ENCODE measurements at places on chromosomes 3 and 15. TPM values are rescaled to one million over a fixed set of nuclear protein-coding genes. Genes with fewer than 3 reads are reported as not detected.

- H3K4me1 ChIP-seq: peaks cover 26% of the 10 kb centered on the region
- H3K36me3 ChIP-seq: no peaks in the 10 kb centered on the region
- H3K27ac ChIP-seq: peak overlapping the region; percentile 95
Measured at GRCh38 chr3:172260381-172260780, 187.9 kb downstream of the GHSR start.

P2RY1 gene
- polyA plus RNA-seq: 0.13 TPM

TMEM212 gene
- polyA plus RNA-seq: not detected

DNA sequence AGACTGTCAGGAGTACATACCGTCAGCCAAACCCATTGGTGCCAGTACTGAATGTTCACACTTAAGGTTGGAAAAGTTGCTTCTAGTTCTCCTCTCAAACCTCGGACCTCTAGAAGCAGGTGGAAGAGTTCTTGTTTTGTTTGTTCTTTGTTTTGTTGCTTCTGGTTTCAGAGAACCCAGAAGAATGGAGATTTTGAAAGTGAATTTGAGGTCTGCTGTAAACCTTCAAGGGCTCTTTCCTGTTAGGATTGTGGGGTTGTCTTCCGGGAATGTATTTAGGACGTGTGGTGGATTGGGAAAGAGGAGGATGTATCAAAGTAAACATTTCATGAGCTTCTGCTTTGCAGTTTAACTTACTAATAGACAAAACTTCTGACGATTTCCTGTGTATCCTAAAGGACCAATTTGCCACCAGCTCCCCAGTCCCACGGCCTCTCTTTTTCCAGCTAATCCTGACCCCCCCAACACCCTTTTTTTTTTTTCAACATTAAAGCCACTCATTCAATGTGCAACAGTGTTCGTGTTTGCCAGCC, 50.3 kb downstream of the FILIP1L start:
- peaks cover 17% of the 10 kb centered on the region for H3K4me1 ChIP-seq
- no peak overlapping the region for H3K4me3 ChIP-seq
- no peak overlapping the region for H3K27ac ChIP-seq
- H3K36me3 ChIP-seq: no peaks in the 10 kb centered on the region
- DNase-seq: no peak
- H3K27me3 ChIP-seq: no peaks in the 10 kb centered on the region

DNA sequence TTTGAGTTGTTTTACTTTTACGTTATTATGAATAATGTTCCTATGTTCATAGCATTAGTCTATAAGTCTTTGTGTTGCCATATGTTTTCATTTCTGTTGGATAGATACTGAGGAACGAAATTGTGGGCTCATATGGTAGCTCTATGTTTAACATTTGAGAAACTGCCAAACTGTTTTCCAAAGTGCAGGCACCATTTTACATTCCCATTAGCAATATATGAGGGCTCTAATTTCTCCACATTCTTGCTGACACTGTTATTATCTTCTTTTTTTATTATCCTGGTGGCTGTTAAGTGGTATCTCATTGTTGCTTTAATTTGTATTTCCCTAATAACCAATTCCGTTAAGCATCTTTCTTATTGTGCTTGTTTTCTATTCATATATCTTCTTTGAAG, 1.8 kb upstream of the PIK3R4 start:
- H3K4me3 ChIP-seq: no peak overlapping the region
- no peak for DNase-seq
- H3K27me3 ChIP-seq: no peaks in the 10 kb centered on the region
- H3K4me1 ChIP-seq: peaks cover 6% of the 10 kb centered on the region
- H3K36me3 ChIP-seq: no peaks in the 10 kb centered on the region

GSK3B gene
- 4.5 TPM for polyA plus RNA-seq

- H3K4me3 ChIP-seq: no peak overlapping the region
- DNase-seq: no peak
Measured at GRCh38 chr3:112260563-112260962, 33.5 kb downstream of the SLC9C1 start.

ERICH6 gene
- polyA plus RNA-seq: not detected

DNA sequence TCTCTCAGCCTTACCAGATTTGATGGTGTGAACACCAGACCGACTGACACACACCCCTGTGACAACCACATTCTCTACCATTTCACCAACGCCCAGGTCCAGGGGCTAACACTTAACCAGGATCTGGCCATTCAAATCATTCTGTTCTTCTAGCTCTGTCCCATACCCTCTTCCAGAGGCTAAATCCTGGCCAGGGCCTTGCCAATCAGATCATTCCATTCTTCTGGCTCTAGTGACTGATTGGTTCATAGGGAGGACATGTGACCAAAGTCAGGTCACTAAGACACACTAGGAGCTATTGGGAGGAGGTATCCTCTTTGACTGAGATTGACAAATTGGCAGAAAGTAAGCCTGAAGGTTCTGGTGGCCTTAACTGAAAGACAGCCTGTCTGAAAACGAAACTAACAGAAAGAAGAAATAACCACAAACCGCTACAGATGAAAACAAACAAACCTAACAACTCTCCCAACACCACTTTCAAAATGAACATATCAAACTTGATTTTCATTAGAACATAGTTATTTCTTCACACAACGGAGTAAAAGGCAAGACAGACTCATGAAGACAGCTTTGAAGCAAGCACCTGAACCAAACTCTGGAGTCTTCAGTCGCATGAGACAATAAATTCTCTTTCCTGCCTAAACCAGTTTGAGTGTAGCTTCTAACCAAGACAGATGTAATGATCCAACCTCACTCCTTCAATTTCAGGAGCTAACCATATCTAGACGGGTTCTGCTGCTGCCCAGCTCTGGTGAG, 68.5 kb downstream of the TRANK1 start:
- peaks cover 3% of the 10 kb centered on the region for H3K36me3 ChIP-seq
- no peaks in the 10 kb centered on the region for H3K4me1 ChIP-seq
- no peak overlapping the region for H3K27ac ChIP-seq
- no peak overlapping the region for H3K4me3 ChIP-seq
- no peaks in the 10 kb centered on the region for H3K27me3 ChIP-seq

GRCh38 chr3:164539215-164539614, 539.1 kb downstream of the SI start:
- H3K36me3 ChIP-seq: no peaks in the 10 kb centered on the region
- H3K4me3 ChIP-seq: no peak overlapping the region
- H3K27ac ChIP-seq: no peak overlapping the region
- H3K4me1 ChIP-seq: no peaks in the 10 kb centered on the region
- DNase-seq: no peak

GRCh38 chr15:78120523-78120922, 10.7 kb downstream of the CIB2 start:
- no peak overlapping the region for H3K4me3 ChIP-seq
- DNase-seq: no peak
- no peaks in the 10 kb centered on the region for H3K27me3 ChIP-seq
- H3K36me3 ChIP-seq: no peaks in the 10 kb centered on the region
- H3K4me1 ChIP-seq: no peaks in the 10 kb centered on the region

- no peaks in the 10 kb centered on the region for H3K4me1 ChIP-seq
- DNase-seq: no peak
- peaks cover 3% of the 10 kb centered on the region for H3K36me3 ChIP-seq
Measured at GRCh38 chr15:36742696-36743095, 163.3 kb downstream of the CDIN1 start.

ZPLD1 gene
- not detected for polyA plus RNA-seq

AMOTL2 gene
- 29.3 TPM for polyA plus RNA-seq

DNA sequence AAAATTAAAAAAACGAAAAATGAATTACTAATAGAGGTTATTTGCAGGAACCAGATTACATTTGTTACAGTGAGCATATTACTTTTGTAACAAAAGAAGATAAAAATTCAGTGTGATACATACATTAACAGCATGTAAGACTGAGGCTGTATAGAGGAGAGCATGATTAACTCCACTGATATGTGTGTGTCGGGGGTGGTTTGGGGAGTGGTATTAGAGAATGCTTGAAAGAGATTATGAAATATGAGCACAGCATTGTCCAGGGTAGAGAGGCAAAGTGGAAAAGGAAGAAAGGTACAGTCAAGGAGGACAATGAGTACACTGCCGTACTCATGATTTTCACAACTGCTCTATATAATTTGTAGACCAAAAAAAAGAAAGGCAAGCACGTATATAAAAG, 62.9 kb upstream of the LRRFIP2 start:
- H3K27ac ChIP-seq: no peak overlapping the region
- no peaks in the 10 kb centered on the region for H3K36me3 ChIP-seq
- no peak overlapping the region for H3K4me3 ChIP-seq
- no peak for DNase-seq
- no peaks in the 10 kb centered on the region for H3K4me1 ChIP-seq

GRCh38 chr3:37970802-37971201, 19.8 kb upstream of the VILL start:
- H3K4me3 ChIP-seq: no peak overlapping the region
- no peaks in the 10 kb centered on the region for H3K4me1 ChIP-seq
- H3K36me3 ChIP-seq: peaks cover 4% of the 10 kb centered on the region
- no peaks in the 10 kb centered on the region for H3K27me3 ChIP-seq

SLC12A1 gene
- 0.23 TPM for polyA plus RNA-seq

DNA sequence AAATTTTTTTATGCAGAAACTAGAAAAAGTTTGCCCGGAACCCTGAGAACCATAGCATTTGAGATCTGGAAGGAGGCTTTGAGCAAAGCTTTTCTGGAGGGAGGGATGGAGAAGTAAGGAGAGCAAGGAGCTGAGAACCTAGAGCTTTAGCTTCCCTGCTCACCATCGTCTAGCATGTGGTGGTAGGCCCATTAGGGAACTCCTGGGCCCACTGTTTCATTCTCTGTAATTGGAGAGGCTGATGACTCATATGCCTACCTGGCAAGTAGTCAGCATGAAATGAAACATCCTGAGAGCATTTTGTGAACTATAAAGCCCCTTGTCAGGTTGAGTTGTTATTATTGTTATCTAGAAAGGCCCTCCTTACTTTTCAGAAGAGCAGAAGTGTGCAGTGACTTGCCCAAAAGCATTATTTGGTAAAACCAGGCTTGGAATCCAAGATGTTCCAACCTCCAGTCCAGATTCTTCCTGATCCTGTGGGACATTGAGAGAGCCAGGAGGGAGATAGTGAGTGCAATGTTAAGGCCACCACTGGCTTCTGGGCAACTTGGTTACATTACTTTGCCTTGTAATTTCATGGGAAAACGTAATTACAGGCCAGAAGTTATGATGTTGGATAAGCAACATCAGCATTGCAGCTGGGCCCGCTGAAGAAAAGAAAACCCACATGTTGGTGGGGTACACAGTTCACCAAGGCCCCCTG, 104.5 kb upstream of the BFSP2 start:
- H3K27ac ChIP-seq: no peak overlapping the region
- no peaks in the 10 kb centered on the region for H3K27me3 ChIP-seq
- peaks cover 2% of the 10 kb centered on the region for H3K4me1 ChIP-seq
- DNase-seq: no peak

DNA sequence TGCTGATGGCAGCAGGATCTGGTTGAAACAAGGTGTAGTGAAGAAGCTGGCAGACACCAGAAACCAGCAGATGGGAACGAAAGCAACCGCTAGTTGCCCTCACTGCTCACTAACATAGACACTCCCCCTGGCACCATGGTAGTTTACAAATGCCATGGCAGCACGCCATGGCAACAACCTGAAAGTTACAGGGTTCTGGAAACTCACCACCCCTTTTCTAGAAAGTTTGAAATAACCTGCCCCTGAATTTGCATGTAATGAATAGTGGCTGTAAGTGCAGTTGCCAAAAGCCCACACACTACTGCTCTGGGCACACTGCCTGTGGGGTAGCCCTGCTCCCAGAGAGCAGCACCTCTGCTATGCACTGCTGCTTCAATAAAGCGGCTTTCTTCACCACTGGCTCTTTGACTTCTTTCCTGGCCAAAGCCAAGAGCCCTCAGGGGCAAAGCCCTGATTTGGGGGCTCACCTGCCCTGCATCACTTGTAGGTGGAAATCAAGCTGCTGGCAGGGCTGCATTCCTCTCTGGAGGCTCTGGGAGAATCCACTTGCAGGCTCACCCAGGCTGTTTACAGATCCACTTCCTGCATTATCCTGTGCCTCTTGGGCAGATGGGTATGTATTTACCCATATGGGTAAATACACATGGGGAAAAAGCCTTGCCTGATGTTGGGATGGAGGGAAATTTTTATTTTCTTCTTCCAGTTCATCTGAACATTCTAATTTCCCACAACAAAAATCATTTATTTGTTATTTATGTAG, 2.0 kb upstream of the GP9 start:
- no peak overlapping the region for H3K4me3 ChIP-seq
- H3K27me3 ChIP-seq: no peaks in the 10 kb centered on the region
- no peaks in the 10 kb centered on the region for H3K36me3 ChIP-seq
- H3K4me1 ChIP-seq: no peaks in the 10 kb centered on the region

DNA sequence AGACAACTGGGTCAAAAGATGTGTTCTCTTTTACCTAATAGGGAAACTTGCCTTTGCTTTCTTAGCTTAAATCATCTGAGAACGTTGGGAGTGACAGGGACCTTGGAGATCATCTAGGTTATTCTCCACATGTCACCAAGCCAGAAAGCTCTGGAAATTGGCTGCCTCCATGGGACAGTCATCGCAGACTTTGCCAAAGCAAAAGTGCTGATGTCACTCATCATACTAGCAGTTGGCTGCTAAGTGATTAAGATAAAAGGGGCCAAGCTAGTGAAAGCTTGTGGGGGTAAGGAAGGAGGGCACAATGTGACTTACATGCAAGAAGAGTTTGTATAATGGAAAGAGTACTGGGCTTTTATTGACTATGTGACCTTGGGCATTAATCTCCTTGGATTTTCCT, 198.0 kb upstream of the PFN2 start:
- no peaks in the 10 kb centered on the region for H3K36me3 ChIP-seq
- DNase-seq: no peak
- no peaks in the 10 kb centered on the region for H3K27me3 ChIP-seq
- H3K27ac ChIP-seq: no peak overlapping the region
- no peak overlapping the region for H3K4me3 ChIP-seq

GRCh38 chr3:126539558-126540250, 15.7 kb downstream of the CHST13 start:
- no peak overlapping the region for H3K27ac ChIP-seq
- DNase-seq: peak; percentile 35
- no peaks in the 10 kb centered on the region for H3K4me1 ChIP-seq
- no peaks in the 10 kb centered on the region for H3K36me3 ChIP-seq
- no peaks in the 10 kb centered on the region for H3K27me3 ChIP-seq

DNA sequence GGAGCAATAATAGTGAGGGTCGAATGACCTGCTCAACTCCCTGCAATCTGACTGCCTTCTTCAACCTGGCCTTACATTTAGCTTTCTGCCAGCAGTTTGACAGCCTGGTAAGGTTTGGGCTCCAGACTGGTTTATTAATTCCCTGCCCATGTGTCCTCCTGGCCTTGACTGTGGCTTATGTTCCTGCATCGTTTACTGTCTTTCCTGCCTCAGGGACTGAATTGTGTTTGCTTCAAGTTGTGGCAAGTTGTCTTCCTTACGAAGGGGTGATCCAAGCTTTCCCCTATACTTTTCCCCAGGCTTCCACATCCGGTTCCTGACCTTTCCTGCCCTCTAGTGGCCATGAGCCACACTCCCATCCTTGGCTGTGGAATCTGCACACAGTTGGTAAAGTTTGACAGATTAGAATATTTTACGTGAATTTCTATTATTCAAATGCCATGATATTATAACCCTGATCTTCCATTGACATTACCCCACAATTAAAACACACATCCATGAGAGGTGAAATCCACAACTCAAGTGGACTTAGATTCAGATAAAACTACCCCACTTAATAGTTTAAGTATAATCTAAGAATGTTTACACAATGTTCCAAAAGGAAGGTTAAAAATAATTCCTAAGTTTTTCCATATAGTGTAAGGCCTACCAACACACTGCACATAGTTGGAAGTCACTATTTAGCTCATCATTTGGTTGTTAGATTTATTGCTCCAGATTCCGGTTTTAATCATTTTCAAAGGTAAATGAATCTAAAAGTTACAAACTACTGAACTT, 95.7 kb downstream of the NEDD4 start:
- no peak overlapping the region for H3K4me3 ChIP-seq
- H3K36me3 ChIP-seq: no peaks in the 10 kb centered on the region
- H3K27me3 ChIP-seq: no peaks in the 10 kb centered on the region
- no peaks in the 10 kb centered on the region for H3K4me1 ChIP-seq
- peak; percentile 50 for DNase-seq
- H3K27ac ChIP-seq: no peak overlapping the region

All from aorta (tissue), 5 donors.